ENCODE measurements at places on chromosomes 3 and 15.

DNA sequence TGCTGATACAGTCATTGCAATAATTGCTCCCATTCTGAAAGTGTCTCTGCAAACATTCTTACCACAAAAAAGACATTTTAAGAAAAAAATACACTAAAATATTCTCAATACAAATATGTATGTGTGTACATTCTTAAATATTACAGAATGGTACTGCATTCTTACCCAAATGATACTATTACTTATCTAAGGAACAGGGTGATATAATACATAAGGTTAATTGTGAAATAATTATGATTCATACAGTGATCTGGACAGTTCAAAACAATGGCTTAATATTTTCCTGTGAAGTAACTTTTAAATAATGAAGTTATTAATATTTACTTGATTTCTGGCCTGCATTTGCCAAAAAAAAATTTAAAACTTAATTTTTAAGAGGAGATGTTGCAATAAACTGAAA lies 694.6 kb downstream of the TUSC7 start:
- no peak for DNase-seq

- DNase-seq: peak; percentile 53
These were observed 243.9 kb downstream of the TBL1XR1 start for GRCh38 chr3:176953106-176954060.

GRCh38 chr3:33057320-33058298 lies 39.3 kb downstream of the GLB1 start:
- no peak for DNase-seq

- no peak for DNase-seq
These were observed 71.0 kb downstream of the CCK start for GRCh38 chr3:42194943-42195510.

DNA sequence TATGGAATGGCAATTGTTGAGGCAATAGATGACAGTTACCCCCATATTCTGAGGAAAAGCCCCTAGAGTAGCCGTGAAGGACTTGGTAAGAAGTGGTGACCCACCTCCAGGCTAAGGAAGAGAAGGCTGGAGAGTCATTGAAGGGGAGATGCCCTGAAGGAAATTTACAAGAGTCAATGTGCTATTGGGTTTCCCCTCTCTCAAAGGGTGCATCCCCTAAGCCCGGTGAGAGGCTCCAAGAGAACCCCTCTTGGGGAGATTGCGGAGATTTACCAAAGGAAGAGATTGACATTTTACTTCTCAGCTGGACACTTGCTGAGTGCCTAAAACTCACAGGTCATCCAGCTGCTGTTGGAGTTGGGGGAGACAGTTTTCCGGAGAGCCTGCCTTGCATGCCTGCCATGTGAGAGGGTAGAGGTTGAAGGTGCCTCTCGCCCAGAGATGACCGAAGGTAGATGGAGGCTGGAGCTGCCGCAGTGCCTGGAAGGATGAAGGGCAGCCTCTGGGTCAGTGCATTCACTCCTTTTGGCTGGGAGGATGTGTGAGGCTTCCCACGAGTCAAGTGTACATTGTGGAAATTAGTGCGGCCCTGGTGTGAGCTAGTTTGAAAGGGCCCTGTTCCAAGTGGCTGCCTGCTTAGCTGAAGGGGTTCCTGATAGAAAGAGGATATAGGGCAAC lies 30.7 kb downstream of the MESD start:
- DNase-seq: no peak

DNA sequence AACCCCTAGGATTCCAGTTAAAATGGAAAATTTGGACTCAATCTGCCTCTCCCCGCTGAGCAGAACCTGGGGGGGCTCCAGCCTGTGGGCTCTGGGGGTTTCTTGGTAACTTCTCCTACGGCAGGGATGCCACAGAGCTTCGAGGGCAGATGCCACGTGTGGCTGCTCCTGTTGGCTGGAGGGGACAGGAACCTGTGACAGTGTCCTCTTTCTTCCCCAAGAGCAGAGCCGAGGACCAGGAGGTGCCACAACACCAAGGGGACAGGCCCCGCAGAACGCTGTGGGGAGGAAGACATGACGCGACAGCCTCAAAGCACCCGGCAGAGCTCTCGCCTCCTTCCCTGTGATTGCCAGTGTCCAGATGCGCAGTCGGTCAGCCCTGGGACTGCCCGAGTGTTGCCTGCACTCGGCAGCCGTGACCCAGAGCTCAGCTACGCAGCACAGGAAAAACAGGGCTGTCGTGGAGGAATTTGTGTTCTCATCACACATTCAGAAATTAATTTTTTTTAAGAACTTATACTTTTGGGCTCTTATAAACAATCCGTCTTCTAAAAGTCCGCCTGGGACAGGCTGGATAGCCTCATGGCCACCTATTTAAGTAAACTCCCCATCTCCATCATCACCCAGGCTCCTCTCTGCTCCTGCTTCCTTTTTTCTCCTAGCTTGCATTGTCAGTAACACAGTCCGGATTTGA lies 131.9 kb upstream of the MEF2A start:
- DNase-seq: no peak

DNA sequence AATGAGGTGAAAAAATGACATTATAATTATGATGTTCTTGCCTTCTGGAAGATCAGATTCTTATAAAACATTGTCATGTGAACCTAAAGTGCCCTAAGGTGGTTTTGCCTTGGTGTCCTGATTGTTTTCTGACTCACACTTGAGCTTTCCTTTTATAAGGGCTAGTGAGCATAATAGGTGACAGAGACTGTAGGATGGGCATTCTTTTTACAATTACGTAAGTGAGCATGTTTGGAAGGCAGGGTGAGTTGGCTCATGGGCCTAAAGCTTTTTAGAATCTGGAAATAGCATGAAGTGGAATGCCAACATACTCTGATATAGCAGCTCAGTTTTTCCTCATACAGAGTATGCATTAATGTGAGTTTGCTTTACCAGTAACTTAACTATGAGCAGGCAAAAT lies 41.2 kb downstream of the CRYBG3 start:
- DNase-seq: no peak

DNA sequence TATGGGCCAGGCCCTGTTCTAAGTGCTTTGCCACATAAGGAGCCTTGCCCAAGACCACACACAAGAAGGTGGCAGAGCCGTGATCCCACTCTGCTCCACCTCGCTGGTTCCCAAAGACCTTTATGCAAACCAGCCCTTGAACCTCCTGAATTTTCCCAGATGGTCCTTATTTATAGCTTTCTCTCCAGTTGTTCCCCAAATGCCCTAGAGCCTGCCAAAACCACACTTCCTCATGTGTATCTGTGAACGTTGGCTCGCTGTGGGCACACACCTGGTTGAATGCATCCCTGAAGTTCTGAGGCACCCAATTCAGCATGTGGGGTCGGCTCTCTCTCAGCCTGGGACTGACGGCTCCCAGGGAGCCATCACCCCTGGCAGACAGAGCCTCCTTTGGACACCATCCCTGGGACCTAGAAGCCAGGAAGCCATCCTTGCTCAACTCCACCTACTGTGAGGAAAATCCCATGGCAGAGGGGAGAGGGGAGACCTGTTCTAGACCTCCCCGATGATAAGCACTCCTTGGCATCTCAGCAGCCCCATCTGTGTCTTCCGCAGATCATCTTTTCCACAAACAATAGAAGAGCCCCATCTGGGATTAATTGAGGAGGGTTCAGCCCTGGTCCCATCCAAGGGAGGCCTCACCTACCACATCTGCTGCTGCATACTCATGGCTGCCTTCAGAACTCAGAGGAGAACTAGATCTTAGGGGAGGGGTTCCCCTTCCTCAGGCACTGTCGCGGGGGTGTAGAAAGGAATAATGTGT lies 42.3 kb upstream of the LIMD1 start:
- no peak for DNase-seq

- no peak for DNase-seq
These were observed 182.3 kb upstream of the FAM3D start for GRCh38 chr3:58848826-58849225.

GRCh38 chr15:40443846-40444245 lies 3.1 kb downstream of the BAHD1 start:
- no peak for DNase-seq

DNA sequence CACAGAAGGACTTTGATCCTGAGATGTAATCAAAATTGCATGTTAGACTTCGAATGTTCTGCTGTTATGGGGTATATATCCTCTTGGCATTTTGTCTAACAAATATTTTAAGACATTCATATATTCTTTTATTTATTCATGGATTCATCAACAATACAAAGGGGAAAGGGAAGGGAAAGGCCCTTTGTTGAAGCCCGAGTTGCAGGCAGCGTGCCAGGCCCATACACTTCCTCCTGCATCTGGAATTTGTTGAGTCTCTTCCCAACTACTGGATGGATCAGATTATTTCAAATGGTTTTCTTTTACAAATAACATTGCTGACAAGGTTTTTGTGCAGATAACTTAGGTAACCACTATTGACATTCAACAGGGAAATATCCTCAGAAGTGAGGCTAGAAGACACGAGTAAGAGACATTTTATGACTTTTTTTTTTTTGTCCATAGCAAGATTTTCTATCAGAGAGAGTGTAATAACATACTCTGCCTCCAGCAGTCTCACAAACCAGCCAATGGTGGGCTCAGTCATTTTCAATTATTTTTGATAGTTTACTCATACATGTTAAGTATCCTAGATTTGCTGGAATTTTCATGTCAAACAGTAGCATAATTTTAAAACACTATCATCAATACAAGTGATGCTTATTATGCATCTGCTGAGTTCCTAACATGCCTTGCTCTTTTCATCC lies 94.3 kb downstream of the RPL39L start:
- no peak for DNase-seq

GRCh38 chr3:126567696-126568438 lies 9.1 kb upstream of the C3orf22 start:
- DNase-seq: no peak

- DNase-seq: no peak
These were observed 817 bp downstream of the USP3 start for GRCh38 chr15:63504979-63505841.

- DNase-seq: peak; percentile 90
These were observed at the start of gene NFKBIZ for GRCh38 chr3:101848754-101849713. Gene NFKBIZ, plus strand, starts transcription at chr3:101849514. Its CDS starts 115 bp downstream, at chr3:101849629.

- DNase-seq: no peak
These were observed 52.8 kb downstream of the LSM3 start for GRCh38 chr3:14231145-14231990.

- DNase-seq: no peak
These were observed 19.8 kb upstream of the CHCHD6 start for GRCh38 chr3:126684218-126684751.

- peak; percentile 47 for DNase-seq
These were observed 78.3 kb downstream of the LRRK1 start for GRCh38 chr15:100997442-100997841.

- DNase-seq: peak; percentile 36
These were observed 155.2 kb downstream of the RBPMS2 start for GRCh38 chr15:64619880-64620839.

- no peak for DNase-seq
These were observed 35.2 kb upstream of the CDAN1 start for GRCh38 chr15:42772144-42772543.

DNA sequence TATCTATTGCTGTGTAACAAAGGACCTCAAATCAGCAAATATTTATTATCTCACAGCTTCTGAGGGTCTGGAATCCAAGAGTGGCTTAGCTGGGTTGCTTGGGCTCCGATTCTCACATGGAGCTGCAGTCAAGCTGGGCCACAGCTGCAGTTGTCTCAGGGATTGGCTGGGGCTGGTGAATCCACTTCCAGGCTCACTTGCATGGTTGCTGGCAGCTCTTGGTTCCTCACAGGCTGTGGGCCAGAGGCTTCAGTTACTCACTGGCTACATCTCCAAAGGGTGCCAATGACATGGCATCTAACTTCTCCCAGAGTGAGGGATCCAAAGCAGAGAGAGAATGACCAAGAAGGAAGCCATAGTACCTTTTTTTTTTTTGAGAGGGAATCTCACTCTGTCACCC lies 13.9 kb upstream of the SYNM start:
- DNase-seq: no peak

GRCh38 chr3:139653582-139653981 lies 24.2 kb downstream of the NMNAT3 start:
- no peak for DNase-seq

GRCh38 chr3:193452338-193452737 lies 73.8 kb upstream of the ATP13A5 start:
- no peak for DNase-seq

DNA sequence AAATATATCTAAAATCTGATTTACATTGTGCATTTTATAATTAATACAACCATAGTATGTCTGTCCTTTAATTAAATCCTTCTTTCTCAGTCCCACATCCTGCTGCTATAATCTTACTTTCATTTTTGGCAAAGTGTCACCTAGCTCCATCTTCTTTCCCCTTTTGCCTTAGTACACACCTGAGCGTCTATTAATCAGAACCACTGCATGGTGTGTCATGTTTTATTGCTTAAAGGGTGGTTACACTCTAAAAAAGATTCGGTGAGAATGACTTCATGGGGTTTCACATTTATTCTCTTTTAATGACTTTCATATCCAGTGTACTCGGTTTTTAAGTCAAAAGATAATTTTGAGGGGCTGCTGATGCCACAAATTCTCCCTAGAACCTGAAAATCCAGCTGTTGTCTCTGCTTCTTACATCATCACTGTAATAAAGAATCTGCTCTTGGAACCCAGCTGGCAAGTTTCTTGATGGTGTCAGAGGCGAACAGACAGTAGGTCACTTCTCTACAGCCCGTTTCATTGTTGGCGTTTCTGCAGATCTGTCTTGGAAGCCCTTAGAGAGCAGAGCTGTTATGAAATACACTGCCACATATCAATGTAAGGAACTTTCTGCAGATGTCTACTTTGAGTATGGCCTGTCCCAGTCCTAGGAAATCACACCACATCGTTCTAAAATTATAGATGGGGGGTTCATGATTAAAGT lies 99.7 kb downstream of the TIGIT start:
- DNase-seq: no peak

GRCh38 chr3:64972793-64973192 lies 285.0 kb upstream of the ADAMTS9 start:
- no peak for DNase-seq

DNA sequence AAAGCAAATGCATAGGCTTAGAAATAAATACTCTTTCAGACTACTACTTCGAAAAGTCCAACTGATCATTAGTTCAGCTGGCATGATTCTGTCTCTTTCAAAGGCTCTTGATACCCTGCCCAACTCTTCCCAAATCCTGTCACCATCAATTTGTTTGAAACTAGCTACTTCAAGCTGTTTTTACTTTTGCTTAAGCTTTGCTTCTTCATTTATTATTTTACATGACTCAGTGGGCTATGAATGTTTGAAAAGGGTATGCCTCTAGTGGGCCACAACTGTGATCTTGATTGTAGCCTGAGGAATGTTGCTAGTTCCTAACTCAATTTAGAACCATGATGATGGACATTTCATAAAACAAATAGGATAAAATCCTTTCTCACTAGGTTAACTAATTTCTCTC lies 340.8 kb downstream of the NAALADL2 start:
- peak; percentile 14 for DNase-seq

DNA sequence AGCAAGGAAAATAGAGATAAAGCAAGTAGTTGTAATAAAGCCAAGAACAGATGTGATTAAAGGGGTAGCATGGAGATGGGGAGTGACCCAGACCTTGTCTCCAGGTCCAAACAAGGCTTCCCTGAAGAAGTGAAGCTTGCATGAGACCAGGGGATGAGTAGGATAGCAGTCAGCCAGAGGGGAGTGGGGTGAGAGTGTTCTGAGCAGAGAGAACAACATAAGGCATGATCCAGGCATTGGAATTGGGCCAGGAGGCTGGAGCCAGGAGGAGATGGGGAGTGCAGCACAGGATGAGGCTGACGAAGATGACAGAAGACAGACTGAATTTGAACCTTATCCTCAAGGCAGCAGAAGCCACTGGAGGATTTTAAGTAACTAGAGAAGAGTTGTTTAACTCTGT lies 7.2 kb downstream of the TMOD2 start:
- peak; percentile 36 for DNase-seq
